ENCODE measurements at places on chromosomes 6 and 20. TPM values are rescaled to one million over a fixed set of nuclear protein-coding genes. Genes with fewer than 3 reads are reported as not detected.

The BPIFB4 gene
- total RNA-seq, result not detected

The OGFRL1 gene
- total RNA-seq, result 7.2 TPM

The FILIP1 gene
- 113 TPM for total RNA-seq

The PLAGL2 gene
- 1.4 TPM for total RNA-seq

GRCh38 chr6:82783587-82784236 lies 281.9 kb downstream of the UBE3D start:
- H3K27ac ChIP-seq, result no peak overlapping the region
- H3K36me3 ChIP-seq, result no peaks in the 10 kb centered on the region
- H3K4me3 ChIP-seq, result no peak overlapping the region
- no peak for DNase-seq

DNA sequence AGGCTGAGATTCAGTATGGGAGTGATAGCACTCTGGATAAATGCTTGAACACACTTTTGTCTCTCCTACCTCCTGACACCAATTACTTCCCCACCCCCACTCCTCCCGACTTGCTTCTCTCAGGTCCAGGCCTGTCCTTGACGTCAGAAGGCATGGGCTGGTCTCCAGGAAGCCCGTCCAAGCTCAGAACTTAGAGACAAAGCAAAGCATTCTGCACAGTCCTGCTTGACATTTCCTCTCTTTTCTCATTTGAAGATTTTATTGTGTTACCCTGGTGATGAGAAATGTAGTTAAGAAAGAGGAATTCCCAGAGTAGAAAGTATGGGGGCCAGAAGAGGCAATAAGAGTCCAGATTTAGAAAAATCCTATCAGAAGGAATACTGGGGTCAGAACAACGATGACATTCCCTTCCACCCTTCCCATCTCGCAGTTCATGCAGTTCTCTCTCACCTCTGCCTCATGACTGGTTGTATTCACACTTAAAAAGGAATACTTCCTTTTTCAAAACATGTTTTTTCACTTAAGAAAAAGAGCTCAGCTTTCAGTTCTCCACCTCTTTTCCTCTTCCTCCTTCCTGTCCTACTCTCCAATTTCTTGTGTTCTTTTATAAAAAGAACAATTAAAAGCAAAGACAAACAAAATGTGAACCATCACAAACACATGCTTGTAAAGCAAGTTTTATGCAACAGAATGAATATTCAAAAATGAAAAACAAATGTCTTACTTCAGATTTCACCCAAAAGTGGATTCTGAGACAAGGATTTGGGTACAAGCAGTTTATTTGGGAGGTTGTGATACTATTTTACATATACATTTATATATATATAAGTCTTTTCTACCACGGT lies 18.5 kb upstream of the FAM184A start:
- peak overlapping the region; percentile 11 for H3K27ac ChIP-seq
- H3K36me3 ChIP-seq, result no peaks in the 10 kb centered on the region
- no peaks in the 10 kb centered on the region for H3K4me1 ChIP-seq
- H3K27me3 ChIP-seq, result no peaks in the 10 kb centered on the region
- peak; percentile 73 for DNase-seq
- H3K4me3 ChIP-seq, result no peak overlapping the region

- no peak overlapping the region for H3K4me3 ChIP-seq
Observed at GRCh38 chr6:9463311-9463710, 951.6 kb downstream of the TFAP2A start.

- no peak overlapping the region for H3K27ac ChIP-seq
- no peaks in the 10 kb centered on the region for H3K4me1 ChIP-seq
- no peak for DNase-seq
Observed at GRCh38 chr6:75114806-75115205, 91.0 kb downstream of the COL12A1 start.

DNA sequence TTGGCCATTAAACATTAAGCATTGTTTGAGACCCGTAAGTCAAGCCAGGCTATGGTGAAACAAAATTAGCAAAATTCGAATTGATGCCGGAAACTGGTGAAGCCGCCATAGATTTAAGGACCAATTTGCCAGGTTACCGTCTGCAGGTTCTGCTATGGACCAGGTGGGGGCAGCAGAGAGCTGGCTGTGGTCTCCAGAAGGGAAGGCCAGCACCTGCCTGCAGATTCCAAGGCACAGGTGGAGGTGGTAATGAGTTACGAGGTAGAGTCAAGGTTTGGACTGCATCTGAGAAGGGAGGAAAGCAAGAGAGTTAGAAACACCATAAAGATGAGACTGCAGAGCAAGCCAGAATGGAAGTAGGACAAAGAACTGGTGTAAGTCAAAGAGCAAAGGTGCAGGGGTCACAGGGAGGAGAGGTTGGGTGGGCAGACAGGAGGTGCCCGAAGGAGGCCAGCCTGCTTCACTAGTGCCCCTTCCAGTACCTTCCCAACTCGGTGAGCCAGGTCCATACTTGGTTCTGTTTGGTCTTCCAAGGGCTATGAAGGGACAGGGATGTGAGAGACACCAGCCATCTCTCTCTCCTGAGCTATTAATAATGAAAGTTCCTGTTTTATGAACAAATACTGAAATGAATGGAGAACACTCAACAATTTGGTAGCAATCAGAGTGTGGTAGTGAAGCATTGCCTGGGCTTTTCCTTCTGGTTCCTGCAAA lies 131.6 kb upstream of the ESR1 start:
- DNase-seq, result no peak
- H3K27me3 ChIP-seq, result no peaks in the 10 kb centered on the region
- H3K4me3 ChIP-seq, result no peak overlapping the region
- H3K4me1 ChIP-seq, result no peaks in the 10 kb centered on the region

GRCh38 chr20:48287552-48288170 lies 502.4 kb upstream of the SULF2 start:
- H3K4me1 ChIP-seq, result peaks cover 5% of the 10 kb centered on the region
- no peak for DNase-seq
- no peak overlapping the region for H3K27ac ChIP-seq
- H3K27me3 ChIP-seq, result no peaks in the 10 kb centered on the region
